ENCODE measurements at places on chromosomes 3 and 15.

GRCh38 chr3:195154111-195154791 is 116.7 kb downstream of the XXYLT1 start:
- no peak for ATAC-seq

- no peak for ATAC-seq
These were observed 543 bp downstream of the ARPIN start for GRCh38 chr15:89912145-89912673.

GRCh38 chr15:62109982-62110851 is 43.4 kb downstream of the C2CD4A start:
- peak; percentile 90 for ATAC-seq

DNA sequence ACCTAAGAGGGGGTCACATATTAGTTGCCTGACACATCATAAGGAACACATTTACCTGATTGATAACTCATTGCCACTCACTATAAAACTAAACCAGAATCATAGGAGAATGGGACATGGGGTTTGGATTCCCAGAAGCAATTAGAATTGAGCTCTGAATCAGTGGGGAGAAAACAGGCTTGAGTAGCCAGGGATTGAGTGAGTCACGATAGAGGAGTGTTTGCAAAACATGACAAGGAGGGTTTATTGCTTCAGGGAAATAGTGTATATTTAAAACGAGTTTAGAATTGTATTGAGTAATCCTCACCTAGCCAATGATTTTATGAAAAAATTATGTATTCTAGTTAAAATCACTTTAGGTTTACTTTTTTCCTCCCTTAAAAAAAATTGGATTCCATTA is 101.1 kb upstream of the THRB start:
- no peak for ATAC-seq

DNA sequence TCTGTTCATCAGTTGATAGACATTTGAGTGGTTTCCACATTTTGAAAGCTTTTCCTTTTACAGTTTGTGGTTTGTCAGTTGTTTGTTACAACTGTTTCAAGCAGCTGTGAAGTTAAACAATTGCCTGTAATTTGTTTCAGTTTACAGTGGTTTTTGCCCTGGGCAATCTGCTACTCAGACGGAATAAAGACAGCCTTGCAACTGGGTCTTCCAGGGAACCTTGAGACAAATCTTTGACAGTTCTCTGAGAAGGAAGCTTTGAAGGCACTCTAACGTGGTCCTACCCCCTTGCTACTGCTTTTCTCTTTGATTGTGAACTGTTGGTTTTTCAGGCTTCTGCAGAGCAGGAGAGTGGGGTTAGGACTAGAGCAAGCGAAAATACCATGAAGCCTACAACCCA is 28.0 kb downstream of the LRRC28 start:
- ATAC-seq: peak; percentile 27

DNA sequence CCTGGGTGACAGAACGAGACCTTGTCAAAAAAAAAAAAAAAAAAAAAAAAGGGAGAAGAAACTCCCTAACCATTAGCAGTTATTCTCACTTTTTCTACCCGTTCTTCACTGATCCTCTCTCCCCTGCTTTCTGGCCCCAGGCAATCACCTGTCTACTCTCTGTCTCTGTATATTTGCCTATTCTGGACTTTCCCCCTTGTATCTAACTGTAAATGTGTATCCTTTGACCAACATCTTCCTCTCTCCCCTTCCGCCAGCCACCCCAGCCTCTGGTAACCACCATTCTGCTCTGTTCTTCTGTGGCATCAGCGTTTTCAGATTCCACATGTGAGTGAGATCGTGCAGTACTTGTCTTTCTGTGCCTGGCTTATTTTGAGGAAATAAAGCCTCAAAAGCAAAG is 6.9 kb downstream of the CYFIP1 start:
- ATAC-seq: peak; percentile 46

GRCh38 chr3:183279371-183279770 is 26.3 kb downstream of the B3GNT5 start:
- no peak for ATAC-seq

GRCh38 chr3:124347418-124347817 is 355.5 kb upstream of the ROPN1 start:
- no peak for ATAC-seq

- ATAC-seq: no peak
These were observed 241.0 kb upstream of the GBE1 start for GRCh38 chr3:82002491-82002890.

DNA sequence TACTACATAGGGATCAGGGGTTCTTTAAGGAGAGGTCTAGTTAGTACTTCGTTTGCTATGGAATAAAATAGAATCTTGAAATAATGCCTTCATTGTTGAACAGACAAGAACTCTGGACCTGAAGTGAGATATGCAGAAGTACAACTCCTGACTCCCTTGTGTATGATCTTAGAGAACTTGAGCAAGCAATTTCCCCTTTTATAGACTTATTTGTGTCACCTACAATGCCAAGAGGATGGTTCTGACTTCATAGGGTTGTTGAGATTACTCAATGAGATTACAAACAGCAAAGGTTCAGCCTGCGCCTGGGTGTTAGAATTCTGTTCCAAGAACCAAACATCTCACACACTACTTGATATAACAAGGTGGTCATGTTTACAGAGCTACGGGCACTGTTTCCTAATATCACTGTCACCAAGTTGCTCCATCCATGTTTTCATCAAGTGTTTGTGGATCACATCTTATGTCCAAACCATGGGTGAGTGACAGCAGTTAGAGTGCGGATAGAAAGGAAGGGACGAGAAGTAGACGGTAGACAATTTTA is 76.7 kb upstream of the ADAMTS9 start:
- no peak for ATAC-seq

GRCh38 chr3:126780666-126781065 is 76.6 kb downstream of the CHCHD6 start:
- no peak for ATAC-seq

DNA sequence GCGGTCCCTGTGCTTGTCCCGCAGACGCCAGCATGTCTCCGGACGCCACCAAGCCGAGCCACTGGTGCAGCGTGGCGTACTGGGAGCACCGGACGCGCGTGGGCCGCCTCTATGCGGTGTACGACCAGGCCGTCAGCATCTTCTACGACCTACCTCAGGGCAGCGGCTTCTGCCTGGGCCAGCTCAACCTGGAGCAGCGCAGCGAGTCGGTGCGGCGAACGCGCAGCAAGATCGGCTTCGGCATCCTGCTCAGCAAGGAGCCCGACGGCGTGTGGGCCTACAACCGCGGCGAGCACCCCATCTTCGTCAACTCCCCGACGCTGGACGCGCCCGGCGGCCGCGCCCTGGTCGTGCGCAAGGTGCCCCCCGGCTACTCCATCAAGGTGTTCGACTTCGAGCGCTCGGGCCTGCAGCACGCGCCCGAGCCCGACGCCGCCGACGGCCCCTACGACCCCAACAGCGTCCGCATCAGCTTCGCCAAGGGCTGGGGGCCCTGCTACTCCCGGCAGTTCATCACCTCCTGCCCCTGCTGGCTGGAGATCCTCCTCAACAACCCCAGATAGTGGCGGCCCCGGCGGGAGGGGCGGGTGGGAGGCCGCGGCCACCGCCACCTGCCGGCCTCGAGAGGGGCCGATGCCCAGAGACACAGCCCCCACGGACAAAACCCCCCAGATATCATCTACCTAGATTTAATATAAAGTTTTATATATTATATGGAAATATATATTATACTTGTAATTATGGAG is 79.1 kb downstream of the SMAD6 start:
- no peak for ATAC-seq

DNA sequence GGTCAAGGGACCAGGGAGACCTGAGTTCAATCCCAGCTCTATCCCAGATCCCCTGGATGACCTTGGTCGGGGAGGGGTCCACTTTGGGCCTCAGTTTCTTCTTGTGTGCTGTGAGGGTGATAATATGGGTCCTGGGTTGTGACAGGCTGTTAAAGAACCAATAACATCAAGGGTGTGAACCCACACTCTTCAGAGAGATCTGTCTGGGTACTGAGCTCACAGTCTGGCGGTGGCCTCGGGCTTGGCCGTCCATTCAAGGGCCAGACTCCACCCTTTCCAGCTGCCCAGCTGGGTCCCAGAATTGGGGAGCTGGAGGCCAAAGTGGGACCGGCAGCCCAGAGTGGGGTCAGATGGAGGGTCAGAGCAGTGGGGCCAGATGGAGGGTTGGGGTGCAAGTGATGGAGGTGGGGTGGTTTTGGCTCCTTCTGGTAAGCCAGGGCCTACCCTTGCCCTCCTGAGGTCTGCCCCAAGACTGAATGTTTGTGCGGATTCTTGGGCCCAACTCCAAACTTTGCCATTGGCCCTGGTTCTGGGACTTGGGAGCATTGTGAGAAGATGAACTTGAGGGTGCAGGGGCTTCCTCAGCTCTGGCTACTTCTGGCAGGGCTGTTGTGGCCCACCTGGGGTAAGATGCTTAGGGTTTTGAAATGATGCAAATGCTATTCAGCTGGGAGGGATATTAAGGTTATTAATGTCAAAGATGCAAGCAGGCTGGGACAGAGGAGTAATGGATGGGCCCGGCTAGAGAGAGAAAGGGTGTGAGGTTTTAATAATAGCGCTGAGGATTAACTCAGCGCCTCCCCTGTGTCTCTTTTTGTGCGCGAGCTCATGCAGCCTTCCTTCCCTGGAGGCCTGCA is 1.5 kb downstream of the CORO2B start:
- no peak for ATAC-seq

DNA sequence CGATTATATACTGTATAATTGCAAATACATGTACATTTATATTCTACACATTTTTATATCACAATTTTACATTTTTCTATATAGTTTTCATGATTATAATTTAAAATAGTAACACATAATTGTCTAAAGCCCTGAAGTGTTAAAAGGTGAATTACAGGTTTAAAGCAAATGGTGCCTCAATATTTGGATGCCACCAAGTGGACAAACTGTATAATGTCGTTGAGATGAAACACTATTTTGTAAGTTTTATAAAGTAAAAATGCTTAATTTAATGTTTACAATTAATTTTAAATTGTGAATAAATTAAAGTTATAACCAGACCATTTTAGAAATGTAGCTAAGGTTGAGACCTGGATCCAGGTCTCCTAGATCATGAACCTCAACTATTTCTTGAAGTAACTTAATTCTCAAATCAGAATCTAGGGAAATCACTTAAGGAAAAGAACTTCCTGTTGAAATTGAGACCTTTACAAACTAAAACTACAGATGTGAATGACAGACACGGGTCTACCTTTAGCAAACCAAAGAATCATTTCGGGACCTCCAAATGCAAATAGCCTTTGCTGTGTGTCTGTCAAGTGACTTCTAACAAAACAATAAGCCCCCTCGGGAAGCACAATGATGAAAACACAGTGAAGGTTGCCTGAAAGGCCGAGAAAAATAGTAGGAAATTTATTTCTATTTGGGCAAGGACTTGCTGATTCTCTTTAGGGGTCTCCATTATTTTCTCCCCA is 37.8 kb downstream of the EHHADH start:
- ATAC-seq: no peak

GRCh38 chr3:192847941-192848340 is 69.7 kb downstream of the MB21D2 start:
- ATAC-seq: no peak

DNA sequence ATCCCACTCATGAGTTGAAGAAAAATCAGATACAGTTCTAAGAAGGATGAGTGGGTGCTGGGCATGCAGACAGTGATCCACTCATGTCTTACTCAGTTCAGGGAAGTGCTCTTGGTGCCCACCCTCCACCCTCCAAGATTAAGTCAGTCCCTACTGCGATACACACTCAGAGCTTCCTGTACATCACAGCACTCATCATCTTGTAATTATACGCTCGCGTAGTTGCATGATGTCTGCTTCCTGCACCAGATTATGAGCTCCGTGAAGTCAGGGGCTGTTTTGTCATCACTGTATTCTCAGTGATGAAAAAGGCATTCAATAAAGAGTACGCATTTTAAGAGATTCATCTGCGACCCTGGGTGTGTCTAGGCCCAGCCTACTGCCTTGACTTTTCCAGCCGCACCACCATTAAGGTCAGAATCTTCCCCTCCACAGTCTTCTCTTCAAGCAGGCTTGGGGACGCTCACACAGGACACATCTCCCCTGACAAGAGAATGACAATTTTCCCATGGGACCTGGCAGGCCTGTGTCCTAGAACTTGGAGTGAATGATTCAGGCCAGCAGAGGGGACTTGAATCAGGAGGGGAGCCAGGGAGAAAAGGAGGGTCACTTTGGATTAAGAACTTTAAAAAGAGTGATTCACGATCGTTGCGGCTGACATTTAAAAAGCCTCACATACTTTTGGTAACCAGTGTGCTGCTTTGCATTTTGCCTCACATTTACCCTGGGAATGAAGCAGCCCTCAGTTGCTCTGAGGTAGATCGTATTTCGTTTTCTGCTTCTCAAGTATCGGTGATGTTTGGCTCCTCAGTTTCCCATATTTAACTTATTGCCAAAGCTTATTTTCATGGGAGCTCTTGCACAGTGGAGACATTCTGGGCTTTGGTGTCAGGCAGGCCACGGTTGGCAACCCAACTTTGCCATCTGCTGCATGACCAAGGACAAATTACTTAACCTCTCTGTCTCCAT is 7.9 kb upstream of the PDE8A start:
- ATAC-seq: no peak

- ATAC-seq: no peak
These were observed 286.0 kb downstream of the EDEM1 start for GRCh38 chr3:5473471-5473870.

- ATAC-seq: no peak
These were observed 73.2 kb upstream of the SLC4A7 start for GRCh38 chr3:27557411-27557810.

GRCh38 chr3:63689285-63689684 is 36.8 kb downstream of the SNTN start:
- no peak for ATAC-seq

DNA sequence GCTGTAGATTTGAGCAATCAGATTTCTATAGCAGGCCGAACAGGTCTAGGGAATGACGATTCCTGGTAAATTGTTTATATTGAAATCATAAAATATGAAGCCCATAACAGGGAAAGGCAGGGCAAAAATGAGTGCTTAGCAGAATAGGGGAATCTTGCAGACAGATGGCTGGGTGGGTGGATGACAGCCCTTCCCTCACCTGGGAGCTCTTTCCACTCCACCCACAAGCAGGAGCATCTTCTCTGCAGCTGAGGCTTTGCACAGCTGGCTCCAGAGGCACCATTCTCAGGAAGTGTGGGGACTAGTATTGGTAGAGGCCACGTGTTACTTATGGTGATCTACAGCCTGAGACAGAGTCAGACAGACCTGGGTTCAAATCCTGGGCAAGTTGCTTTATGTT is 55.9 kb upstream of the SYN2 start:
- ATAC-seq: no peak

- ATAC-seq: no peak
These were observed 111.6 kb downstream of the TIGIT start for GRCh38 chr3:114405202-114405990.

DNA sequence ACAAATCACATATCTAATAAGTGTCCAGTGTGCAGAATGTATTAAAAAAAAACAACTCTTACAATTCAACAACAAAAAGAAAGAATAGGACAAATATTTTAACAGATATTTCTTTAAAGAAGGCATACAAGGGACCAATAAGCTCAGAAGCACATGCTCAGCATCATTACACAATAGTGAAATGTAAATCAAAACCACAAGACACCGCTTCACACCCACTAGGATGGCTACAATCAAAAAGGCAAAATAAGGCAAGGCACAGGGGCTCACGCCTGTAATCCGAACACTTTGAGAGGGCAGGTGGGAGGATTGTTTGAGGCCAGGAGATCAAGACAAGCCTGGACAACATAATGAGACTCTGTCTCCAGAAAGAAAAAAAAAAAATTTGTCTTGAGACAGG is 255.6 kb downstream of the MAGI1 start:
- no peak for ATAC-seq

- no peak for ATAC-seq
These were observed 257.4 kb downstream of the STXBP5L start for GRCh38 chr3:121165397-121165837.

- ATAC-seq: no peak
These were observed 6.5 kb downstream of the GPR160 start for GRCh38 chr3:170044271-170044670.

GRCh38 chr3:165545059-165545458 is 292.2 kb downstream of the BCHE start:
- no peak for ATAC-seq

All from activated T-helper 17 cell treated with anti-CD3 and anti-CD28 coated beads, Interleukin-2, amount 50 U/mL, for 72 hours (primary cell).